Lower lobe of right lung (tissue), 2 donors: ENCODE measurements at places on chromosomes 4 and X. TPM values are rescaled to one million over a fixed set of nuclear protein-coding genes. Genes with fewer than 3 reads are reported as not detected.

DNA sequence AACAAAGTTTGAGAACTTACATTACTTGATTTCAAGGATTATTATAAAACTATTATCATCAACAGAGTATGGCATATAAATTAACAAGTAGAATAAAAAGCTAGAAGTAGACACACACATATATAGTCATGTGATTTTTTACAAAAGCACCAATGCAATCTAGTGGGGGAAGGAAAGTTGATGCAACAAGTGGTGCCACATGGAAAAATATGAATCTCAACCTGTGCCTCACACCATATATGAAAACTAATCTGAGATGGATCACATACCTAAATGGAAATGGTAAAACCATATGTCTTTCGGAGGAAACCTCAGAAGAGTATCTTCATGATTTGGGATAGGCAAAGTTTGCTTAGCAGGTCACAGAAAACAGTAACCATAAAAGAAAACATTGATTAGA lies 34.9 kb upstream of the USP9X start:
- no peak for DNase-seq

- DNase-seq, result no peak
Observed at GRCh38 chr4:55216863-55217635, 91.7 kb upstream of the KDR start.

GRCh38 chr4:156442912-156443311 lies 489.2 kb upstream of the CTSO start:
- no peak for DNase-seq

DNA sequence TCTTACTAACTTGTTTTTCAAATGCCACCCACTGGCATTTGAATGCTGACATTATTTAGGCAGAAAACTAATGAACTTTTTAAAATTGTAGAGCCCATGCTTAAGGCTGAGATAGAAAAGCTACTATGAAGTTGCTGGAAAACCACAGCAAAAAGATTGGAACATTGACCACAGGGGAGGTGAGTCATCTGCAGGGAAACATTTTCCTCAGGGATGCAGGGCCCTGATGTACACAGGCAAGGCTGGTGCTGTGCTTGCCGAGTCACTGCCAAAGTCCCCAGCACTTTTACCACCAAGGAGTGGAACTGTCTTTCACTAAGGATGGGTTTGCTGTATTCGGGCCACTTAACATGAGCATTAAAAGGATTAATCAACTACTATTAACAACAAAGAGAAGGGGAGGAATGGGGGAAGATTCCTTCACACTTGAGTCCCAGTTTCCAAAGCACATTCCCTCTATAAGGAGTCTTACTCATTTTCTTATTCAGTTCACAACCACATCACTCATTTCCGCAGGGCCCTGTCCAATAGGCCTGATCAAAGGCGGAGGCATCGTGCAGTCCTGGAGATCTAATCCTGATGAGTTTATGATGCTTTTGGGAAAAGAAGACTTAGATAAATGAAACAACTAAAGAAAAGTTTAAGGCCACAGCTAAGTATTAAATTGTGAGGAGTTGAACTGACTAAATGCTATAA lies 202.9 kb upstream of the NPY2R start:
- no peak for DNase-seq

- no peak for DNase-seq
Observed at GRCh38 chrX:56796641-56797395, 67.8 kb downstream of the NBDY start.

GRCh38 chrX:140661643-140662042 lies 47.9 kb upstream of the LINC00632 start:
- DNase-seq, result no peak

- no peak for DNase-seq
Observed at GRCh38 chr4:98319021-98319420, 57.8 kb downstream of the RAP1GDS1 start.

GRCh38 chrX:150566734-150567182 lies 1.7 kb upstream of the MTM1 start:
- DNase-seq, result no peak

GRCh38 chr4:10354225-10354624 lies 103.0 kb downstream of the ZNF518B start:
- no peak for DNase-seq

The ASMT gene
- not detected for total RNA-seq

The ZCCHC12 gene
- total RNA-seq, result not detected
